ENCODE measurements at places on chromosomes 12 and 14.

GRCh38 chr14:76814726-76815645, 2.3 kb upstream of the ANGEL1 start:
- no peak for DNase-seq

- no peak for DNase-seq
Measured at GRCh38 chr12:70467476-70467875, 101.4 kb downstream of the KCNMB4 start.

- DNase-seq: peak; percentile 64
Measured at GRCh38 chr14:74671789-74672188, 41.1 kb downstream of the AREL1 start.

GRCh38 chr14:101331661-101332169, 229.6 kb upstream of the DIO3 start:
- DNase-seq: no peak

- DNase-seq: no peak
Measured at GRCh38 chr14:56145181-56145769, 27.1 kb downstream of the PELI2 start.

- peak; percentile 53 for DNase-seq
Measured at GRCh38 chr14:51638071-51638944, 13.4 kb upstream of the FRMD6 start.

DNA sequence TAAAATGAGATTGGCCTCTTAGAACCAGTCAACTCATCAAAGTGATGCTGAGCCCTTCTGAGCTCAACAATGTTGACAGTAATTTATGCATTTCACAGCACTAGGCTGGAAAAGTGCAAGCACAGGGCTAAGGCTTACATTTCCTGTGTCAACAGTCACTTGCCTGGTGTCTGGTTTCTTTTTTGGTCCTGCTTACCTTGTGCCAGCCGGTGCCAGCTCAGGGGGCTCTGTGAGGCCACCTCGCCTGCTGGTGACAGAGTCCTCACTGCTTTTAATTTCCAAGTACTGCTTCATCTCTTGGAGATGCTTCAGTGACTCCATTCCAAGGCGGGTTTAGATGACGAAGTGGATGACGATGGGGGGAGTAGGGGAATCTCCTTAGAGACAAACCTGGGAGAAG, 53.1 kb upstream of the KCNA1 start:
- DNase-seq: no peak

DNA sequence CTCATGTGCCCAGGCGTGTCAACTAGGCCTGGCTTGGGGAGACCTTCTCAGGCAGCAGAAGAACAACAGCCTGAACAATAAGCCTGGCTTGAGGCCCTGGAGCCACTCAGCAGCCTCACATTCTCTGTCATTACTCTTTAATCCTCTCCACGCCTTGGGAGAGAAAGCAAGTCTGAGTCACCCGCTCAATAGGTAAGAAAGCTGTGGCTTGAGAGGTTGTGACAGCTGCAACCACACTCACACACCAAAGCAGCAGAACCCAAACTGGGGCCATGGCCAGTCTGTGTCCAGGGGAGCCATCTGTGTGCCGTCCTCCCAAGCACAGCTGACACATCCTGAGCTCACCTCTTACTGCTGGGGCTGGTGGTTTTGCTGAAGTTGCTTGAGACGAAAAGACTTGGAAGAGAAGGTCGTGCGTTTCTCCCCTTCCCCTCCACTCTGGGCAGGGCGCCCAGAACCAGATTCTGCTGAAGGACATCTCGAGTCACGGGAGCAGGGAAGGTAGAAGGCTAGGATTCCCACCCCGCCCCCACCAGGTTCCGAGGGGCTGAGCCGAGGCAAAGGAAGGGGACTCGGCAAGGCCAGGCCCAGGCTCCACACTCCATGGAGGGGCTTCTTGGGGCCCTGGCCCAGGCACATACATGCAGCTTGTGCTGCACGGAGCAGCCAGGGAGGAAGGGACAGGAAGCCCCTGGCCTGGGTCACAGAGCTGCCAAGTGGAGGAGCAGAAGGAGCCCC, 5.5 kb downstream of the TMEM63C start:
- DNase-seq: peak; percentile 55

DNA sequence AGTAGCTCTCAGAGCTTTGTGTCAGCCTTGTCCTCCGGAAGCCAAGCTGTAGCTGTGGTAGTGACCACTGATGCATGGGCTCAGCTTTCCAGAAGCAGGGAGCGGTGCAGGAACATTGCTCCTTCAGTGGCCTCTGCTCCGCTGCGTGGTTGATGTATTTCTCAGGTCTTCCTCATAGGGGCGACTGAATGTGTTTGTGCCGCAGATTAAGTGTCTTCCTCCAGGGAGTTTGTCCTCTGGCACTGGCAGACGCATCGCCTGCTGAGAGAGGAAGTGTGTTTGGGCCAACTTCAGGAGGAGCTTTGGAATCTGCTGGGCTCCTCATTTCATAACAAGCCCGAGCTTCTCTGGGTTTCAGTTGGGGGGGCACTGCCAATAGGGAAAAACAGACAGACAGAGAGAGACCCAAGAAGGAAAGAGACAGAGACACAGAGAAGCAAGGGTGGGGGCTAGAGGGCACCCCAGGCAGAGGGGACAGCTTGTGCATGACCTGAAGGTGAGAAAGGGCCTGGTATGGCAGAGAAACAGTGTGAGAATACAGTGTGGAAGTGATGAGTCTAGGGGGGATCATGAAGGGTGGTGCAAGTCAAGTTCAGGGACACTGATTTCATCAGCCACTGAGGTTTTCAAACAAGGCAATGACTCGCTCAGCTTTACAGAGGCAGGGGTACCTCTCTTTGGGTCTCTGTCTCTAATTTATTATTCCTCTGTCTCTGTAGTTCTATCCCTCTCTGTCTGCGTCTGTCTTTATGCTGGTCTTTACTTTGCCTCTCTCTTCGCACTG, 69.4 kb upstream of the PRIMA1 start:
- DNase-seq: no peak

- no peak for DNase-seq
Measured at GRCh38 chr12:2101359-2101758, 48.6 kb downstream of the CACNA1C start.

DNA sequence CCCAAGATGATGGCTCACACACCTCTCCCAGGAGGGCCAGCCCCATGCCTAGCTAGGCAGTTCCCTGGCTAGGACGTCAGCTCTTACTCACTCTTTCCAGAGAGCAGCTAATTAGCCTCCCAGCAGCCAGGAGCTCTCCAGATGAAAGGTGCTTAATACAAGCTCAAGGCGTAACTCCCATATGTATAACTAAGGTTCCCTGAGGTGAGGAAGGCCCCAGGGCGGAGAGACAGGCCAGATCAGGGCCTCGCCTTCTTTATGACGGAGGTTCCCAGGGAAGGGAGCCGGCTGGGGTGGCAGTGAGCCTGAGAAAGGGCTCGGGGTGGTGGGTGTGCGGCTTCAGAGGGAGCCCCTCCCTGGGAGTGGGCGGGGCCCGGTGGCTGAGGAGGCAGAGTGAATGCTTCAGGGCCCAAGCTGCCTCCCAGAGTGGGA, 26.4 kb upstream of the ZFP36L1 start:
- DNase-seq: peak; percentile 22

- DNase-seq: no peak
Measured at GRCh38 chr12:108985750-108986149, 35.1 kb downstream of the SVOP start.

Data from kidney glomerular epithelial cell (primary cell).